ENCODE measurements at places on chromosomes 7 and 10.

DNA sequence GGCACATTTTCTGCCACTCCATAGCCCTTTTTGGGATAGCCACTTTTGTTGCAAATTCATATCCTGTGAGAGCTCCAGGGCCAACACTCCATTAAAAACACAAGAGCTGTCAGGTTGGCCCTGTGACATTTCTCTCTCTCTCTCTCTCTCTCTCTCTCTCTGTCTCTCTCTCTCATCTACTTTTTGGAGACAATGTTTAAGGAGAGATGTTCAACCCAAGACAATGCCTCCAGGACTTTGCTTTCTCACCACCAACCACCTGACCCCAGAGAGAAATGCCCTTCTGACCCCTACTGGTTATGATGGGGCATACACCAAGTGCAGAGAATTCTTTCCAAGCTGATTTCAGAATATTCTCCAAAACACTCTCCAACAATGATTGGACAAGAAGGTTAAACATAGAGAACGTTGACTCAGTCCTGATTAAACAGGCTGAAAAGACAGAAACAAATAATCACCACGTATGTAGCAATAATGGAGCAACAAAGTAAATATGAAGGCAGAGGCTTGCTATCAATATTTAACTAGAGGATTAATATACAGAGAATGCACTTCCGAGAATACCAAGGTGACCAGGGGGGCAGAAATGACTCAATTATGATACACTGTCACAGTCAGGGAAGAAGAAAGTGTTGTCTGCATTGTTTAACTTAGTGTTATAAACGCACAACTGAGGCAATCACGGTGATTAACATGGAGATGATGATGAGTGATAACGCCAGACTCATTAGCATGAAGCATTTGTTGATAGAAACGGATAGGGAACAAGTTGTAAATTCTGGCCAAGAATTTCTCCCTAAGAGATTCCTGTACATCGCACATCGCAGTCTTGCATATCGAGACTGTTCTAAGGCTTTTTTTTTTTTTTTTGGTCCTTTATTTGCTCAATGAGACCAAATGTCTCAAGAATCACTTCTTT is 178.5 kb downstream of the NRP1 start:
- DNase-seq: no peak

GRCh38 chr7:70034999-70035398 is 436.7 kb downstream of the AUTS2 start:
- no peak for DNase-seq

GRCh38 chr10:88493691-88494483 is 89.2 kb downstream of the RNLS start:
- no peak for DNase-seq

DNA sequence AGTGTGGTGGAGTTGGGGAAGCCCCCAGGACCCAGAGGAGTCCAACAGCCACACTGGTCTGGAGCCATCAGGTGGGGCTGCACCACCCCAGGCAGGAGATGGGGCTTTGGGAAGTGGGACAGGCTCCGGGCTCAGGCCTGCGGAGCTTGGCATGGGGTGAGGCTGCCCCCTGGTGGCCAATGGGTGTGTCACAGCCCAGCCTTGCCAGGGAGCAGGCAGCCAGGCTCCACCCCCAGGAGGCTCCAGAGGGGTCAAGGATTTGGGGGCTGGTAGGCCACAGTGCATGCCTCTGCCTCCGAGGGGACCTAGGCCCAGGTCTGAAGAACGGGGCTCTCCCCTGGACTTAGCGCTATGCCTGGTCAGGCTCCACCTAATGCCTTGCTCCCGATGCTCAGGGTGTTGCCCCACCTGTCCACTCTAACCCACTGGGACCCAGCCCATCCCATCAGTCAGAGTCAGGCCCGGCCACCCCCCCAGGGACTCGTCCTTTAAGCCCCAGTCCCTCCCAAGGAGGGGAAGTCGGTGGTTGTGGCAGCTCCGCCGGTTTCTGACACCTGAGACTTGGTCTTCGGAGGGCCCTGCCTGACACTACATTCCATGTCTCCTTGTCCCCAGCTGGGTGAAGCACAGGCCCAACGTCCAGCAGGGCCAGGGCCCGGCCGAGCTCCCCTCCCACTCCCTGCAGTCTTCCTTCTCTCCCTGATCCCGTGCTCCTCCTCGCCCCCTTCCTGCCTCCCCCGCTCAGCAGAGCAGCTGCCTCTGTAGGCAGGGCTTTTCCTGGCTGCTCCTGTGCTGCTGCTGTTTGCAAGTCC is 11.3 kb upstream of the SAMD8 start:
- peak; percentile 76 for DNase-seq

DNA sequence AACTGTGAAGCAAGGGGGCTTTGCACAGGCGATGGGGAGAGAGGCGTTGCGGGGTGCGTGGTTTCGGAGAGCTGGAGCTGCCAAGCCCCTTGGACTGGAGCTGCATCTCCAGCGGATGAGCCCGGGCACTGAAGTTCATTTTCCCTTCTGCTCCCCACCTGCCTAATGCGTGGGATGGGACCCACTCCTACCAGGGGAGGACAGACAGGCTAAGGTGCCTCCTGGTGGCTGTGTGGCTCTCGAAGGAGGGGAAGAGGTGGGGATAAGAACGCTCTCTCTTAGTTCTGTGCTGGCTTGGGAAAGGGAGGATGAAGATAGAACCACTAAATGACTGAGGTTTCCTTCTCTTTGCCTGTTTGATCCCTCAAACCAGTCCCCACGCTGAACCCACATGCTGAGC is 177.6 kb upstream of the PITRM1 start:
- DNase-seq: no peak

DNA sequence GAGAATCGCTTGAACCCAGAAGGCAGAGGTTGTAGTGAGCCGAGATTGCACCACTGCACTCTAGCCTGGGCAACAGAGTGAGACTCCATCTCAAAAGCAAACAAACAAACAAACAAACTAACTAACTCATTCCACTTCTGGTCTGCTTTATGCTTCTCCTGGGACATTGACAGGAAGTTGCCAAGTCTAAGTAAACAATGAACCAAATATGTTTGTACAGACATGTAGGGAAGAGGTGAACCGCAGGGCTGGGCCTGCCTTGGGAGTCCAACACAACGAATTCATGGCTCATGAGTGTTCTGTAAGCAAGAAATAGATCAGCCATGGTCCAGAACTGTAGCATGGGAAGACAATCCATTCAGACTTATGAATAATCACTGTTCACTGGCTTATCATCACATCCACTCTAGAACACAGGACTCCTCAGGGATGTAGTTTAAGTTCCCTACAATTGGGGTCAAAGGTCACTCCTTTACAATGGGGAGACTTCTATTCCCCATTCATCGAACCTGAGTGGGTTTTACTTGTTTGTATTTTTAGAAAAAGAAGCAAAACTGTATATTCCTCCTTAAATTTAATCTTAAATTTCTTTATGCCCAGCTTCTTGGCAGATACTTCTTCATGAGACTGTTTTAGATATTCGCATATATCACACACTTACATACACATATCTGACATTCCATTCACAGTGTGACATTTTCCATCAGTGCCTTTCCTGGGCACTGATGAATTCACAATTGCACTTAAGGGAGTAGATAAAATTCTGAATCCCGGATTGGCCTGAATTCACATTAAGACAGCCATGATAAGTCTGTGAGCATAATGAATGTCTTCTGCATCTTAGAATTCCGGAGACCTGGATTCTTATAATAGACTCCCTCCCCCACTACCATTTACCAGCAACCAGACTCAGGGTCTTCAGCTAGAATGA is 159.1 kb upstream of the EEPD1 start:
- no peak for DNase-seq

DNA sequence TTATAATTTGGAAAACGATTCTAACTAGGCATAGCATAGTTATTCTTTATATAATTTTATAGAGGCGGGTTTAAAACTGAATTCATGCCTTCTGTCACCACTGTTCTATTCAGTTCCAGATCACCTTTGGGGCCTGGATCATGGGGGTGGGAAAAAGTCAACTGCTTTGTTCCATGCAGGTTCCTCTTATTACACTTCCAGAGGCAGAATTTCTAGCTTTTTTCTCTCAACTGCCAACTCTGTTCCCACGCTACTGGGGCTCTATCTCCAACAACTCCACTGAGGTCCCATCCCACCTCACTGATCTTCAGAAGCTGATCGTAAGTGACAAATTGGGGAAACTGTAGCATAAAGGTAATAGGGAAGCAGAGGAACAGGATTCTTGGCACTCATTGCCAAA is 283.6 kb upstream of the IMMP2L start:
- DNase-seq: no peak

GRCh38 chr7:155860840-155861479 is 48.7 kb upstream of the SHH start:
- no peak for DNase-seq

GRCh38 chr10:47164800-47165128 is 135.2 kb upstream of the GDF10 start:
- DNase-seq: no peak

DNA sequence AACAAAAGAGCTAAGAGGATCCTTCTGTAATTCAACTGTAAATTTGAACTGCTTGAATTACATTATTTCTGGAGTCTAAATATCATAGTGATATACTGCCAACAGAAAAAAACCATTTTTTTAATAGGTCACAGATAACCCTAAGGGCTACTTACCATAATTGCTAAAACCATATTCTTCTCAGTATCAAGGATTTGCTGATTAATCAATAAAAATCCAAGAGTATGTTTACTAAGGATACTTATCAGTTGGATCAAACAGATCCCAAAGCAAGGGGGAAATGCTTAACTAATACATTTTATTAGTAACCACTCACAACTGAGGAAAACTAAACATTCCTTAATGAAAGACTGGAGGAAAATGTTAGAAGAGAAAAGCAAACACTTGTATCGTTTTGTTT is 166.0 kb downstream of the PIP4K2A start:
- DNase-seq: no peak

DNA sequence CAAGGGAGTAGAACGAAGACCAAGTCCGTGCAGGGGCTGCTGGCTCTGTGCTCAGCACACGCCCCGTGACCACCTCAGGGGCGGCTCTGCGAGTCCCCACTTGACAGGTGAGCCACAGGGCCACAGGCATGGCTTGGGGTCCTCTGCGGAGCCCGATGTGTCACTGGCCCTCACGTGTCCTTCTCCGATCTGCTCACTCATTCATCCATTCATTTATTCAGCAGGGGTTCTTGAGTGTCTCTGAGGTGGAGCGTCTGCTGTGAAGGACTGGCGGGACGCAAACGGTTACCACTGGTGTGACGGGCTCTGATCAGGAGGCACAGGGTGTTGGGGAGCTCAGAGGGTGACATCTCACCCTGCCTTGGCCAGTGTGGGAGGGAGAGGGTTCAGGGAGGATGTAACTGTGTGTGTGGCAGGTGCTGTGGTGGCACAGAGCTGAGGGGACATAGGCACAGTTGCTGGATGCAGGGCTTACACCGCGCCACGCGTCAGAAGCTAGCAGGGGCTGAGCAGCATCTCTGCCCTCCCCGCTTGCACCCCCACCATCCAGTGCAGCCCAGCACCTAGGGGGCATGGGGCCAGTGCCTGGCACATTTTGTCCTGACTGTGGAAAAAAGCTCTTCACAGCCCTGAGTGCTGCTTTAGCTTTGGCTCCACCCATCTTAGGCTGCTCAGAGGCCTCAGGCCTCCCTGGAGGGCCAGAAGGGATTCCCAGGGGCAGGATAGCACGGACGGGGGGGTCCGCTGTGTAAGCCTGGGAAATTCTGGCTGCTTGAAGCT is 116.8 kb downstream of the LHPP start:
- DNase-seq: no peak

DNA sequence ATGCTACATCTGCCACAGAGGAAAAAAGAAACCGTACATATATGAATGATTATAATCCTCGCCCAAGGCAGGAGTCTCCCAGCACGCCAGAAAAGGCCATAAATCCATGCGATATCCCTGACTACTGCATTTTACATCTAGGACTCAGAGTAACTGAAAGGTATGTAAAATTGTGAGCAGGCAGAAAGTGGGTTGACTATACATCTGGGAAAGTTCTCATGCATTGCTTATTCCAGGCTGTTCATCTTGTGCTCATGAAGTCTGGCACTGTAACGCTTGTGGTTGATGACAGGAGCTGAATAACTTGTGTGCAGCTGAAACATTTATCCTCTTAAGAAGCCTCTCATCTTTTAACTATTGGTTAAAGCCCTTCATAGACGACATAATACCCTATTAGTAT is 193.4 kb upstream of the STEAP4 start:
- no peak for DNase-seq

DNA sequence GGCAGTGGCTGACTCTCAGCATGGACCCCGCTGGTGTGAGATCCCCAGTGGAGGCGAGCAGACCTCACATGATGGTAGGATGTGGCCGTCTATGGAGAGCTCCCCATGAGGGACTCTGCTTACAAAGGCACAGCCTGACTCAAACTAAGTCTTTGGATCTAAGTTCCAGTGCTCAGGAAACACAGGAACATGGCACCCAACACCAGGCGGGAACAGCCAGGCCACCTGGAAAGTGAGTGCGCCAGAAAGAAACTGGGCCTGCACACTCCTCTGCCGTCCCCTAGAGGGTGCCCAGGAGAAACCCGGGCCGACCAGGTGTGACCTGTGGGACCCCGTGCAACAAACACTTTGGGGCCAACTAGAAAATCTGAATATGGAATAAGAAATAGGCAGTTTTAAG is 10.0 kb downstream of the PITRM1 start:
- no peak for DNase-seq

GRCh38 chr10:49179699-49180443 is 8.3 kb downstream of the TMEM273 start:
- DNase-seq: no peak

DNA sequence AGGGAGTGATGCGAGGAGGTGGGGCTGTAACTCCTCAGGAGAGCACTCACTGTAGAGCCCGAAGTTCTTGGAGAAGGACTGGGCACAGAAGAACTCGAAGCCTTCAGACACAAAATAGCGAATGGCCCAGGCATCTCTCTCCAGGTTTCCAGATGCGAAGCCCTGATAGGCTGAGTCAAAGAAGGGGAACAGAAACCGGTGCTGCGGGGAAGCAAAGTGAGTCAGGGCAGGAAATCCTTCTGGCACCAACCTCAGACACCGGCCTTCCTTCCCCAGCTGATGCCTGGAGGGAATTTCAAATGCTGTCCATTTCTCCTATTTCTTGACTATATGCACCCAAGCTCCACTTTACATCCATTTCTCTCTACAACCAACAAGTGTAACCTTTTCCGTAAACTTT is 26.8 kb downstream of the GOT1 start:
- DNase-seq: no peak

- DNase-seq: no peak
These were observed 94.7 kb upstream of the PDCD4 start for GRCh38 chr10:110777017-110777416.
